Naive thymus-derived CD4-positive, alpha-beta T cell (primary cell): ENCODE measurements at places on chromosomes 3 and 15. TPM values are rescaled to one million over a fixed set of nuclear protein-coding genes. Genes with fewer than 3 reads are reported as not detected.

STARD5 gene
- total RNA-seq = 11.7 TPM

CELSR3 gene
- 4.2 TPM for total RNA-seq

GRCh38 chr3:125313060-125313635 is 62.0 kb downstream of the ZNF148 start:
- DNase-seq = no peak

CHRM5 gene
- not detected for total RNA-seq

SNX22 gene
- total RNA-seq = 1.2 TPM

- DNase-seq = no peak
Measured at GRCh38 chr15:39448409-39448808, 132.5 kb upstream of the THBS1 start.

- no peak for DNase-seq
Measured at GRCh38 chr3:141233457-141234161, 2.0 kb downstream of the PXYLP1 start.

- DNase-seq = no peak
Measured at GRCh38 chr15:72009222-72009621, 108.7 kb downstream of the MYO9A start.

OXTR gene
- total RNA-seq = 0.05 TPM

INSYN1 gene
- total RNA-seq = not detected

GRCh38 chr3:119091936-119092677 is 53.9 kb upstream of the TEX55 start:
- DNase-seq = no peak

- peak; percentile 54 for DNase-seq
Measured at GRCh38 chr15:45454814-45455213, 67.7 kb downstream of the SLC30A4 start.

GRCh38 chr3:172161133-172161789 is 121.9 kb downstream of the FNDC3B start:
- DNase-seq = no peak

- no peak for DNase-seq
Measured at GRCh38 chr15:99437315-99438223, 128.2 kb upstream of the MEF2A start.

DNA sequence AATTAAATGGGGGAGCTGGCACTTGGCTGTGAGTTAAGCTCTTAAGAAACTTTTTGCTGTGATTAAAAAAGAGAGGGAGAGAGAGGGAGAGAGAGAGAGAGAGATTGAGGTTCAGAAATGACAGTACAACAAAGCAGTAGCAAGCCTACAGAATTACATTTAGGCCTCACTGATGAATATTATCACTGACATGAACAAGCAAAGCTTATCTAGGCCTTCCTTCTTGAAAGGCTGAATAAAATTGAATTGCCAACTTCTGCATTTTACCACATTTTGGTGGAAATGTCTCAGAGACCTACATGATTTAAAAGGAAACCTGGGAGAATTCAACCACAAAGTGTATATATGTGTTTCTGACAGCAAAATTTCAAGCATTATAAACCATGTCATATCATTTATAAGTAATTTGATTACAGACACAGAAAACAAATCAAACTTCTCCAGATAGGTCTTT is 530.8 kb downstream of the SOX2 start:
- DNase-seq = no peak

LRRIQ4 gene
- not detected for total RNA-seq

DNA sequence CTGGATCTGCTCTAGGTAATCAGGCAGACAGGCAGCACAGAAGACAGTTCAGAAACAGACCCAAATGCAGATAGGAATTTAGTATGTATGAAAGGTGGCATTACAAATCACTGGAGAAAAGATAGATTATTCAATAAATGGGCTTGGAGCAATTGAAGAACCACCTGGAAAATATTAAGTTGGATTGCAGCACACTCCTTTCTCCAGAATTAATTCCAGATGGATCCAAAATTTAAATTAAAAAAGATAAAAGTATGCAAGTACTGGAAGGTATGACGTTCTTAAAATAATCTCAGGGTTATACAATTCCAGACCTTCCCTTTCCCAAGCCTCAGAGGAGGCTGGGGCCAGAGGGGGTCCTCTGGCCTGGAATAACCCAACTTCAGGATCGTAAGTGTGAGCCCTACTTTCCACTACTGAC is 32.5 kb downstream of the HRH1 start:
- DNase-seq = no peak

DNA sequence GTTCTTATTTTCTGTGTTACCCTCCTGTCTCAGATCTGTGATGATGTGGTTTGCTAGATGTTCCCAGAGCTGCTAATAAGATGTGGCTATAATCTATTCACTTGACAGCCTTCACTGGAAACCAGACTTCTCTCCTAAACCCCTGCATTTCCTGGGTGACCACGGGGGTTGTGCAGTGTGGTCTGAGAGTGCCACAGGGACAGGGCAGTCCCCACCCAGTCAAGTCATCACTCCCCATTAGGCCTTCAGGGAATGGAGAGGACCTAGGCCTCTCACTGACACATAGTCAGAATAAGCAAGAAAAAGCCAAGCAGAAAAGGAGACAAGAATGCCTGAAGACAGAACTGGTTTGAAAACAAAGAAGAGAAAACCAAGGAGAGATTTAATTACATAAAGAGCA is 58.3 kb downstream of the GJD2 start:
- no peak for DNase-seq

DNA sequence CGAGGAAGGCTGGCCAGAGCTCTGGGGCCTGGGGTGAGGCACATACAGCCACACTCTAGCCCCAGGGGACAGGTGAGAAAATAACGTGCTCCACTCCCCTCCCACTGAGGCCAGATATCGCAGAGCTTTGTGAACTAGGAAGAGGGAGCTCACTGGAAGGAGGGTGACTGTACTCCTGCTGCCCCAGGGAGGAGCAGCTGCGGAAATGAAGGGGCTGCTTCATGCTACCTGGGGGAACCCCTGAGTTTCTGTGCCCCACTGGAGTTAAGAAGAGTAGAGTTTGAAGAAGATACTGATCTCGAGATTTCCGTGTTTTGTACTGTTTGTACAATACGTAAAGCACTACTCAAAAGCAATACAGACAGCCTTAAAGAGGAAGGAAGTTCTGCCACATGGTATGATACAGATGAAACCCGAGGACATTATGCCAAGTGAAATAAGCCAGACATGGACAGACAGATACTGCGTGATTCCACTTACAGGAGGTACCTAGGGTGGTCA is 44.6 kb downstream of the CMTM6 start:
- peak; percentile 41 for DNase-seq

GRCh38 chr15:22978691-22979237 is 1.4 kb downstream of the CYFIP1 start:
- no peak for DNase-seq
